ENCODE measurements at places on chromosomes 16 and 17.

DNA sequence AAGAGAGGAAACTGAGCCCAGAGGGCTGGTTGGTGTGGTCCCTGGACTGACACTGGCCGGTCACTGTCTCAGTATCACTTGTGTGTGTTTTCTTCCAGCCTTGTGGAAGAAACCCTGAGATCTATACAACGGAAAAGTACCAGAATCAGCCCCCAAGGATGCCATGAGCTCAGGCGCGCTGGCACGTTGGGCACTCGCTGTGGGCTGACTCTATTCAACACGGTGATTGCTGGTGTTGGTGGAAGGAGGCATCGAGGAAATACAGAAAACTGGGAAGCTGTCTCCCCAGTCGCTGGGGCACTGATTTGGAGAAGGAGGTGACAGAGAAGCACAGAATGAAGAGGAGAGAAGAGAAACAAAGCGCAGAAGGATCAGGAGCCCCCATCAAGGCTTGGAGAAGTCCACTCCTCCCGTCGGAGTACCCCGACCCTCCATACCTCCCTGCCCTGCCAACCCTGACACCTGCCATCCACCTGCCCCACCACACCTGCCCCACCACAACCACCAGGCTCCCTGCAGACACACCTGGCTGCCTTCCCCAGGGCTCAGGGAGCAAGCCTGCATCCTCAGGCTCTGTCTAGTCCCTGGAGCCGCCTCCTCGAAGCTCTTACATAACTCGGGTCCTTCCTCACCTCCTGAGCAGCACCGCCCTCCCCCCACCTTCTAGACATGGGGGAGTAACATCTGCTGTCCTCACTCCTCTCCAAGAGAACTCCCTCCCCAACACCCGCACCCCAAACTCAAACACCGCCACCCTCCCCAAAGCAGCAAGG, 66.5 kb downstream of the RBFOX3 start:
- DNase-seq = no peak

DNA sequence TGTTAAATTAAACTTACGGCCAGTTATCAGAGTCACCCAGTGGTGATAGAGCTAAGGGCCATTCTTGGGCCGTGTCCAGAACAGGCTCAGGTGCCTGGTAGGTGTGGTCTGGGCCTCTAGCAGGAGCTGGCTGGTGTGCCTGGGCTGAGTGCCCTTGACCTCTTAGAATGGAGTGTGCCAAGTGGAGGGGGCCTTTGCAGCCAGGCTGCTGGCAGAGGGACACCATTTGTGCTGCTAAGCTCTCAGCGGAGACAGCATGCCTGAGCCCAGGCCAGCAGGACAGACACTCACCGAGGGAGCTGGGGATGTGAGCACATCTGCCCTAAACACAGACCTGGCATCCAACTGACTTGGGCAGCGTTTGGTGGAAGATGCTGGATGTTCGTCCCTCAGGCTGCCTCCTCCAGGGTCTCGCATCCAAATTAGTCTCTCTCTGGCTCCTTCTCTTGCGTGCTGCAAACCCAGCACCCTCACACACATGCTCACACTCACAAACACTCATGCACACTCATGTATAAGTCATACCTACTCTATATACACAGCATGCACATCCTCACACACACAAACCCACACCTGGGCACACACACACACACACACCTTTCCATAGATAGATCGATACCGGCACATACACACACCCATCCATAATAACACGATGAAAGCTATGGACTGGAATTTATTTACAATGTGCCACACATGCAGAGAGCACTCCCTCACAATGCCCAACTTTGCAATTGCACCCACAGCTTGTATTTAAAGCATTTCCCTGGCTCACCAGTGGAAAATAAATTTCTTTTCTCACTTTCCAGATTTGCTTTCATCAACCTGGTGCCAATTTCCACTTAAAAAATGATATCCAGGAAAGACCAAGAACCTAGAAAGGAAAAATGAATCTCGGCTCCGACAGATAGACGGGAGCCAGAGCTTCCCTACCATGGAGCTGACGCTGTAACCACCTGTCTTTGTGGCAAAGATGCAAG, 33.6 kb upstream of the CDH5 start:
- no peak for DNase-seq

- no peak for DNase-seq
These were observed 77.1 kb downstream of the SDK2 start for GRCh38 chr17:73566905-73567782.

GRCh38 chr16:4488499-4488967, 12.3 kb downstream of the HMOX2 start:
- no peak for DNase-seq

DNA sequence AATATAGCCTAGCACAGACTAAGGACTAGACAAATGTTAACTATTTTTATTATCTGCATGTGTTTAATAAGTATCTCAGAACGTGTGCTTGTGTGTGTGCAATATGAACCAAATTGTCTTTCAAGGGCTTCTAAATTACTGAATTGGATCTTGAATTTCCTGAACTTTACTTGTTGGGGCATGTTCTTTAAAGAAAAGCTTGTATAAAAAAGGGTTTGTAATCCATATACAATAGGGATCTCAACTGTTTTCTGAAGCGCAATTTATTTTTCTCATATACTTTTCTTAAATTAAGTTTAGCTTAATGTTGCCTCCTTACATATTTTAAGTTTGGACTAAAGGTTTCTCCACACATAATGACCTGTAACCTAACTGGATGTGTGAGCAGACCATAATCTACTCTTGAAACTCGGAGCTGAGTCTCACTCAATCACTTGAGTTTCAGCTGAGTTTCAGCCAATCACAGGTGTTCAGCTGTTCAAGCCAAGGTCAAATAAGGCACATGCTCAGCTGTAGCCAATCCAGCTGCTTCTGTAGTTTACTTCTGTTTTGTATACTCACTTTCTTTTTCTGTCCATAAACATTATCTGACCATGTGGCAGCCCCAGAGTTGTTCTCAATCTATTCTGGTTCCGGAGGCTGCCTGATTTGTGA, 72.3 kb downstream of the CDK5R1 start:
- no peak for DNase-seq

GRCh38 chr17:37797206-37797605, 52.3 kb upstream of the HNF1B start:
- no peak for DNase-seq
